ENCODE measurements at places on chromosomes 13 and 19. TPM values are rescaled to one million over a fixed set of nuclear protein-coding genes. Genes with fewer than 3 reads are reported as not detected.
A peak's percentile ranks its signal among the peaks of the same experiment; 100 is the strongest.

- H3K27me3 ChIP-seq = no peaks in the 10 kb centered on the region
- H3K4me1 ChIP-seq = no peaks in the 10 kb centered on the region
- DNase-seq = no peak
- H3K4me3 ChIP-seq = no peak overlapping the region
- no peak overlapping the region for H3K27ac ChIP-seq
These were observed 551.4 kb downstream of the TBC1D4 start for GRCh38 chr13:74930402-74931165.

GRCh38 chr13:44519642-44520041 lies 56.5 kb downstream of the TSC22D1 start:
- H3K36me3 ChIP-seq = no peaks in the 10 kb centered on the region
- H3K27me3 ChIP-seq = no peaks in the 10 kb centered on the region
- H3K4me1 ChIP-seq = peaks cover 4% of the 10 kb centered on the region

DNA sequence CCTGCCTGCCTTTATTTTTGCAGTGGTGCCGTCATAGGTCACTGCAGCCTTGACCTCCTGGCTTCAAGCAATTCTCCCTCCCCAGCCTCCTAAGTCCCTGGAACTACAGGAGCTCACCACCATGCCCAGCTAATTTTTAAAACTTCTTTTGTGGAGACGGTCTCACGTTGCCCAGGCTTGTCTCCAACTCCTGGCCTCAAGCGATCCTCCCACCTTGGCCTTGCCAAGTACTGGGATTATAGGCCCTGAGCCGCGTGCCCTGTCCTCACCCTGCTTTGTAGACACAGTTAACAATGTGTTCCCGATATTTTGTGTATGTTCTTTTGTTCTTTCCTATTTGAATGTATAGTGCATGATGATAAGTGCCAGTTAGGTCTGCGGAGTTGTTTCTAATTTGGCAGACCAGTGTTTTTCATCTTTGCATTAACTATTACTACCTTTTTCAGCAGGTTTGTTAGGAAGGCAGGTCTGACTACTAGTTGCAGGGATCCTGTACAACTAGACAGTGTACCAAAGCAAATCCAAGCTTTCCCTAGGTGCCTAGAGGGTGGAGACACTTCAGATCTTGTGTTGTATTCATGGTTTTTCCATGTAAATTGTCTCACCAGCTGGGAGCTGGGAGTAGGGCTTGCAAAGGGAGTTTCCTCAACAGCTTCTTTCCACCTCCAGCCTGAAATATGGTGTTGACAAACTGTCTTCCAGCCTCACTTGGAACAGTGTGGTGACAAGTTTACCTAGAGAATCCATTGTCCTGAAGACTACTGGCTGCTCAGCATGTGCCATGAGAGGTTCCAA lies 9.5 kb upstream of the WTIP start:
- H3K27me3 ChIP-seq = peaks cover 3% of the 10 kb centered on the region
- DNase-seq = no peak
- no peak overlapping the region for H3K4me3 ChIP-seq
- no peak overlapping the region for H3K27ac ChIP-seq

DNA sequence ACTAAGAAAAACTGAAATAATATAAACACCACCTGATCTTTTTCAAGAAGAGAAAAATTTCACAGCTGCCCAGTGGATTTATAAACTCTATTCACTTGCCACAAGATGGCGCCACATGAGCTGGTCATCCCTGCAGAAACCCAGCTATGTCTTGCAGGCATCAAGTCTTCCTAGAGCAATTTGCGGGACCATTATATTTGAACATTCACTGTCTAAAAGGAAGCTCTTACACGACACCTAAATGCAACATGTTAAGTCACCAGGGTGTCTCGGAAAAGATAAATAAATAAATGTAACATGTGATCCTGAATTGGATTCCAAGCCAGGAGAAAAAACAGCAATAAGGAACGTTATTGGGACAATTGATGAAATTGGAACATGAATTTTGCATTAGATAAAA lies 20.3 kb upstream of the AKT2 start:
- peaks cover 5% of the 10 kb centered on the region for H3K4me1 ChIP-seq
- DNase-seq = peak; percentile 83
- H3K4me3 ChIP-seq = no peak overlapping the region
- H3K27me3 ChIP-seq = no peaks in the 10 kb centered on the region

- no peak for DNase-seq
- H3K27ac ChIP-seq = no peak overlapping the region
- no peaks in the 10 kb centered on the region for H3K27me3 ChIP-seq
- H3K4me1 ChIP-seq = no peaks in the 10 kb centered on the region
These were observed 42.2 kb upstream of the TSC22D1 start for GRCh38 chr13:44618326-44618725.

DNA sequence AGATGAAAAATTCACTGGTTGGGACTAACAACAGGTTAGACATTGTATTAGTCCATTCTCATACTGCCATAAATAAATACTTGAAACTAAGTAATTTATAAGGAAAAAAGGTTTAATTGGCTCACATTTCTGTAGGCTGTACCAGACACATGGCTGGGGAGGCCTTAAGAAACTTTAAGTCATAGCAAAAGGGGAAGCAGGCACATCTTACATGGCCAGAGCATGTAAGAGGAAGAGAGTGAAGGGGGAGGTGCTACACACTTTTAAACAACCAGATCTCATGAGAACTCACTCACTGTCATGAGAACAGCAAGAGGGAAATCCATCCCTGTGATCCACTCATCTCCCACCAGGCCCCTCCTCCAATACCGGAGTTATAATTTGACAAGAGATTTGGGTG lies 125.9 kb downstream of the SUCLA2 start:
- H3K27ac ChIP-seq = no peak overlapping the region
- peaks cover 1% of the 10 kb centered on the region for H3K27me3 ChIP-seq
- H3K4me3 ChIP-seq = no peak overlapping the region
- H3K4me1 ChIP-seq = no peaks in the 10 kb centered on the region
- no peak for DNase-seq
- H3K36me3 ChIP-seq = no peaks in the 10 kb centered on the region

- H3K27ac ChIP-seq = no peak overlapping the region
- H3K27me3 ChIP-seq = no peaks in the 10 kb centered on the region
- no peaks in the 10 kb centered on the region for H3K36me3 ChIP-seq
These were observed 1891.6 kb upstream of the PCDH20 start for GRCh38 chr13:63307228-63307627.

- H3K4me3 ChIP-seq = no peak overlapping the region
- peaks cover under 1% of the 10 kb centered on the region for H3K27me3 ChIP-seq
- H3K36me3 ChIP-seq = no peaks in the 10 kb centered on the region
These were observed 28.8 kb downstream of the IPO5 start for GRCh38 chr13:97982286-97982685.

GRCh38 chr13:23506807-23507291 lies 63.4 kb upstream of the TNFRSF19 start:
- no peaks in the 10 kb centered on the region for H3K36me3 ChIP-seq
- peak overlapping the region; percentile 72 for H3K4me3 ChIP-seq
- DNase-seq = peak; percentile 71
- H3K27ac ChIP-seq = peak overlapping the region; percentile 100
- peaks cover 53% of the 10 kb centered on the region for H3K4me1 ChIP-seq
- peaks cover 11% of the 10 kb centered on the region for H3K27me3 ChIP-seq

DNA sequence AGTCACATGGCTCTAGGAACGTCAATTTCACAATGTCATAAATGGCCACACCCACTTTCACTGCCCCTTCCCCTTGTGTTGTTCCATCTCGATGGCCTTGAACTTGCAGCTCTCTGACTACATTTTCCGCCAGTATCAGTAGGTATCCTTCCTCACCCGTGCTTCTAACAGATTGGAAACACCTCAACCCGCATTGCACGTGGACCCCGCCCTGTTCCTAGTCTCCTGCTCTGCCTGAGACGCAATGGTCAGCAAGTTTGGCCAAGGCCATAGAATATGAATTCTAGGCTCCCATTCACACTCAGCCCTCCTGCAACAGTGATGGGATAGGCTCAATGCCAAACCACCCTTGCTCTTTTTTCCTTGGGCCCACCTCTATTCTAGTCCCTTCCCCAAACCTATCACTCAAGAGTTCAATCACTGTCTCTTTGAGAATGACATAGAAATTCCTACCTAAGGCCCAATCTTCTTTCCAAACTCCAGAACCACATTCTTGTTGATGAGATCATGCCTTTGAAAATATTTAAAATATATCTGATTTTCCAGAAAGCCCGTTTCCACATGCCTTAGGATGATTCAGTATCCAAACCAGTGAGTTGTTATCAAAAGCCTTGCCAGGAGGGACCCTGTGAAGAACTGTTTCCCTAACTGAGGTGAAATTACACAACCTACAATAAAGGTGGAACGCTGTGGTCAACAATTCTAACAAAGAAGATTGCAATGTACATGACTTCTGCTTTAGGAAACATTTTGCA lies 334.6 kb downstream of the MYO16 start:
- H3K27me3 ChIP-seq = peaks cover 4% of the 10 kb centered on the region
- H3K36me3 ChIP-seq = peaks cover 4% of the 10 kb centered on the region
- H3K4me3 ChIP-seq = no peak overlapping the region
- no peak overlapping the region for H3K27ac ChIP-seq
- no peak for DNase-seq

GRCh38 chr19:41862445-41862986 lies 2.5 kb downstream of the RPS19 start:
- peaks cover 18% of the 10 kb centered on the region for H3K4me1 ChIP-seq
- peaks cover 22% of the 10 kb centered on the region for H3K27me3 ChIP-seq
- peak overlapping the region; percentile 61 for H3K4me3 ChIP-seq
- H3K36me3 ChIP-seq = no peaks in the 10 kb centered on the region
- DNase-seq = no peak
- peak overlapping the region; percentile 33 for H3K27ac ChIP-seq

Gene ZIK1
- total RNA-seq = 21.5 TPM

Gene MAG
- not detected for total RNA-seq

Gene BRCA2
- 3.0 TPM for total RNA-seq

Gene TNFSF9
- total RNA-seq = 6.9 TPM

Gene KCNN1
- 91.1 TPM for total RNA-seq

Gene FDX2
- 16.0 TPM for total RNA-seq

Gene CYP2F1
- total RNA-seq = not detected
